ENCODE measurements at places on chromosomes 6 and 20.

- no peak for DNase-seq
Measured at GRCh38 chr20:57135875-57136274, 130.6 kb downstream of the BMP7 start.

- no peak for DNase-seq
Measured at GRCh38 chr20:61900011-61900944, 165.4 kb downstream of the TAF4 start.

- DNase-seq = no peak
Measured at GRCh38 chr20:819680-820322, 13.7 kb upstream of the FAM110A start.

DNA sequence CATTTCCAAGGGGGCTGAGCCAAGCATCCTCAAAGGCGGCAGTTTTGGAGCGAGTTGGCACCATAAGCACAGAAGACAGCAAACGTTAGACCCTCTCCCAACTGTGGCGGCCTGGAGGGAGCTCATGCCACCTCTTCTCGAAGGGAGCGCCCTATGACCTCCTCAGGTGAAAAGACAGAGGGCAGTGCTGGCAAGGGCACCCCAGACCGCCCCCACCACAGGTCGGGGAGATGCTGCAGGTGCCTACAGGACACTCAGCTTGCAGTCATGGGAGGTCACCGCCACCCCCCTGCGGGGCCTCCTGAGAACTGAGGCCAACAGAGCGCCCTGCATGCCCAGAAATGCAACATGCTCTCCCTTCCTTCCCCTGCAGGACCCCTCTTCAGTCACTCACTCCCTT, 45.1 kb upstream of the BHLHE23 start:
- DNase-seq = no peak

- DNase-seq = peak; percentile 71
Measured at GRCh38 chr20:38645980-38646858, 44.6 kb downstream of the ARHGAP40 start.

DNA sequence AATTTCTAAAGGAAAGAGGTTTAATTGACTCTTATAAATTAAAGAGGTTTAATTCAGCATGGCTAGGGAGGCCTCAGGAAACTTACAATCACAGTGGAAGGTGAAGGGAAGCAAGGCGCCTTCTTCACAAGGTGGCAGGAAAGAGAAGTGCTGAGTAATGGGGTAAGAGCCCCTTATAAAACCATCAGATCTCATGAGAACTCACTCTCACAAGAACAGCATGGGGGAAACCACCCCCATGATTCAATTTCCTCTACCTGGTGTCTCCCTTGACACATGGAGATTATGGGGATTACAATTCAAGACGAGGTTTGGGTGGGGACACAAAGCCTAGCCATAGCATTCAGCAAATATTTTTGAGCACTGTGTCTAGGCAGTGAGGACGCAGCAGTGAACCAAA, 3.9 kb upstream of the IPCEF1 start:
- DNase-seq = no peak

DNA sequence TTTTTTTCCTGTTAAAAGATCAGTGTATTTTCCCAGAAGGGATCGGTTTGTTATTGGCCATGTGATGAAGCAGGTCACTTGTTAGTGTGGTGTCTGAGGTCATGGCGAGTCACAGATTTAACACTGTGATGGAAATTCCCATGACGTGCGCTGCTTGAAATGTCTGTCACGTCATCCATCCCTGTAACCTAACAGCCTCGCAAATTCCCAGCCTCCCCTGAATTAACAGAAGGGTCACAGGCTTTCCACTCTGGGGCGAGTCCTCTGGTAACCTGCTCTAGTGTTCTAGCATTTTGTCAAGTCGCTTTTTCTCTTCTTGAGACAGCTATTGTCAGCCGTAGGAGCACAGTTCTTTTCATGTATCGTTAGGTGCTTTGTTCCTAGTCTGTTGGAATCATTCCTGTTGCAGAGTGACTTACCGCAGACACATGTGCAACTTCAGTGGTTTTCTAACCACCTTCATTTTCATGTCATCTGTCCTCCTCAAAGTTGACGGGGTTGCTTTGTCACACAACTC, 137.2 kb downstream of the MAP3K4 start:
- DNase-seq = peak; percentile 86
